ENCODE measurements at places on chromosomes 6 and 20. TPM values are rescaled to one million over a fixed set of nuclear protein-coding genes. Genes with fewer than 3 reads are reported as not detected.

The C6orf15 gene
- total RNA-seq = not detected

The NNAT gene
- 0.45 TPM for total RNA-seq

The CNR1 gene
- total RNA-seq = 2.2 TPM

The PLEKHG1 gene
- total RNA-seq = 74.0 TPM

The DLK2 gene
- 0.36 TPM for total RNA-seq

The MCCD1 gene
- not detected for total RNA-seq

The RNF144B gene
- total RNA-seq = 8.7 TPM

The KCNK15 gene
- total RNA-seq = 21.6 TPM

The SMAP1 gene
- 22.3 TPM for total RNA-seq

The GSTA4 gene
- total RNA-seq = 28.6 TPM

The C6orf132 gene
- 2.3 TPM for total RNA-seq

The CCN6 gene
- not detected for total RNA-seq

- H3K36me3 ChIP-seq = no peaks in the 10 kb centered on the region
- DNase-seq = no peak
- H3K27ac ChIP-seq = no peak overlapping the region
- no peaks in the 10 kb centered on the region for H3K4me1 ChIP-seq
- no peaks in the 10 kb centered on the region for H3K27me3 ChIP-seq
- H3K4me3 ChIP-seq = no peak overlapping the region
Observed at GRCh38 chr6:40352527-40353170, 234.5 kb downstream of the LRFN2 start.

DNA sequence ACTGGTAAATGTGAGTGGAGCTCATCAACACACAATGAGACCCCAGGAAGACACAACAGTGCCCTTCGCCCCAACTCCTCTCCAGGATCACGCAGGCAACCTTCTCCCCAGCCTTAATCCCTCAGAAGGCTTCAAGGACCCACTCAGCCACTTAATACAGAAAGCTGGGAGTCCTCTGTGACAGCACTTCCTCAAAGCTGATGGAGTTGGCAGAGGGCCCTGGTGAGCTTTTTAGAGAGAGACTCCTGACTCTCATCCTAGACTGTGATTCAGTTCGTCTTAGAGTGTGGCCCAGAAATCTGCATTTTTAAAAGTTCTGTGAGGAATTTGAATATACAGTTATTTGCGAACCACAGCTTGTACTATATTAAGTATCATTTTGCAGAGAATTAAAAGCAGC is 187.7 kb downstream of the UST start:
- no peak overlapping the region for H3K27ac ChIP-seq
- no peak overlapping the region for H3K4me3 ChIP-seq
- H3K36me3 ChIP-seq = no peaks in the 10 kb centered on the region
- peaks cover 3% of the 10 kb centered on the region for H3K4me1 ChIP-seq

GRCh38 chr6:149033454-149033853 is 284.1 kb upstream of the TAB2 start:
- H3K27me3 ChIP-seq = no peaks in the 10 kb centered on the region
- H3K36me3 ChIP-seq = no peaks in the 10 kb centered on the region
- no peak overlapping the region for H3K4me3 ChIP-seq
- no peak for DNase-seq
- H3K4me1 ChIP-seq = peaks cover 17% of the 10 kb centered on the region

GRCh38 chr6:159540883-159541282 is 152.2 kb downstream of the SOD2 start:
- H3K27me3 ChIP-seq = no peaks in the 10 kb centered on the region
- H3K4me1 ChIP-seq = no peaks in the 10 kb centered on the region
- H3K27ac ChIP-seq = no peak overlapping the region
- H3K36me3 ChIP-seq = no peaks in the 10 kb centered on the region
- H3K4me3 ChIP-seq = no peak overlapping the region

DNA sequence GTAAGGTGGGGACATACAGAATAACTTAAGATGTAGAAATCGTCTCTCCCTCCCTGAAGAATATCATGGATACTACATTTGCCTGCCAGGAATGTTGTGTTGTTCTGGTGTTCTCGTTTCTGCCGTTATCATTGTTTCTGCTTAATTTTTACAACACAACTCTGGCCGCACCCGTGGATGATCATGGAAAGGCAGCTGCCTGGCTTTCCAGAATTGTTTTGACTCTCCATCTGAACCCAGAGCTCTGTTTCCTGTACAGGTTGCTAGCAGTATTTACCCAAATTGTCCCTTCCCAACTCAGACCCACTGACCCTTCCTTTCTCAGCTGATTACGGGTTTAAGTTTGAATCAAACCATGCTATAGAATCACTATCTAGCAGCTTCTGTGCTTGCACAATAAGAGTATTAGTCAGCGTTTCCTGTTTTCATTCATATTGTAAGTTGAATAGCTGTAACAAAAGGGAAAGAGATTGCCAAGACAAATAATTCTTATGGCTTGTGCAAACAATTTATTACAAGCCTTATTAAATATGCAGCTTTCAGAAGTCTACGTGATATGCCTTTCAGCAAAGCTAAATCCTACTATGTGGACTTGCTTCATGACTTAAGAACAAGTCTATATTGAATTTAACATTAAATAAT is 139.0 kb downstream of the MTHFD1L start:
- H3K27ac ChIP-seq = peak overlapping the region; percentile 78
- DNase-seq = no peak

GRCh38 chr20:4550740-4551139 is 171.0 kb upstream of the PRND start:
- no peaks in the 10 kb centered on the region for H3K36me3 ChIP-seq
- no peaks in the 10 kb centered on the region for H3K27me3 ChIP-seq
- no peak overlapping the region for H3K27ac ChIP-seq
- no peak overlapping the region for H3K4me3 ChIP-seq
- no peak for DNase-seq

GRCh38 chr6:116446399-116446798 is 14.8 kb upstream of the CALHM6 start:
- no peak overlapping the region for H3K4me3 ChIP-seq
- H3K36me3 ChIP-seq = no peaks in the 10 kb centered on the region
- peaks cover 4% of the 10 kb centered on the region for H3K4me1 ChIP-seq

GRCh38 chr20:3815703-3816315 is 4.5 kb upstream of the AP5S1 start:
- no peak for DNase-seq
- H3K4me1 ChIP-seq = peaks cover 7% of the 10 kb centered on the region

DNA sequence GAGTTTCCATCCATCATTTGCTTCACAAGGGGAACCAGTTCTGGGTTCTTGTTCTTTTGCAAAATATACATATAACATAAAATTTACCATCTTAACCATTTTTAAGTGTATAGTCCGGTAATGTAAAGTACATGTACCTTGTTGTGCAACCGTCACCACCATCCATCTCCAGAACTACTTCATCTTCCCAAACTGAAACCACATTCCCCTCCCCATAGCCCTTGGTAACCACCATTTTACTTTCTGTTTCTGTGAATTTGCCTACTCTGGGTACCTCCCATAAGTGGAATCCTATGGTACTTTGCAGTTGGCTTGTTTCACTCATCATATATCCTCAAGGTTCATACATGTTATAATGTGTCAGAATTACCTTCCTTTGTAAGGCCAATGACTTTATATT is 70.3 kb upstream of the DSP start:
- peaks cover 3% of the 10 kb centered on the region for H3K4me1 ChIP-seq
- H3K27me3 ChIP-seq = no peaks in the 10 kb centered on the region
- no peak overlapping the region for H3K4me3 ChIP-seq
- no peak overlapping the region for H3K27ac ChIP-seq

- no peak overlapping the region for H3K4me3 ChIP-seq
- peaks cover 2% of the 10 kb centered on the region for H3K4me1 ChIP-seq
- no peak overlapping the region for H3K27ac ChIP-seq
- DNase-seq = no peak
- no peaks in the 10 kb centered on the region for H3K27me3 ChIP-seq
Observed at GRCh38 chr6:134034961-134035822, 17.2 kb downstream of the SLC2A12 start.

GRCh38 chr20:57102160-57102559 is 164.3 kb downstream of the BMP7 start:
- no peak overlapping the region for H3K27ac ChIP-seq
- H3K27me3 ChIP-seq = no peaks in the 10 kb centered on the region
- no peak overlapping the region for H3K4me3 ChIP-seq
- H3K4me1 ChIP-seq = no peaks in the 10 kb centered on the region
- no peak for DNase-seq

DNA sequence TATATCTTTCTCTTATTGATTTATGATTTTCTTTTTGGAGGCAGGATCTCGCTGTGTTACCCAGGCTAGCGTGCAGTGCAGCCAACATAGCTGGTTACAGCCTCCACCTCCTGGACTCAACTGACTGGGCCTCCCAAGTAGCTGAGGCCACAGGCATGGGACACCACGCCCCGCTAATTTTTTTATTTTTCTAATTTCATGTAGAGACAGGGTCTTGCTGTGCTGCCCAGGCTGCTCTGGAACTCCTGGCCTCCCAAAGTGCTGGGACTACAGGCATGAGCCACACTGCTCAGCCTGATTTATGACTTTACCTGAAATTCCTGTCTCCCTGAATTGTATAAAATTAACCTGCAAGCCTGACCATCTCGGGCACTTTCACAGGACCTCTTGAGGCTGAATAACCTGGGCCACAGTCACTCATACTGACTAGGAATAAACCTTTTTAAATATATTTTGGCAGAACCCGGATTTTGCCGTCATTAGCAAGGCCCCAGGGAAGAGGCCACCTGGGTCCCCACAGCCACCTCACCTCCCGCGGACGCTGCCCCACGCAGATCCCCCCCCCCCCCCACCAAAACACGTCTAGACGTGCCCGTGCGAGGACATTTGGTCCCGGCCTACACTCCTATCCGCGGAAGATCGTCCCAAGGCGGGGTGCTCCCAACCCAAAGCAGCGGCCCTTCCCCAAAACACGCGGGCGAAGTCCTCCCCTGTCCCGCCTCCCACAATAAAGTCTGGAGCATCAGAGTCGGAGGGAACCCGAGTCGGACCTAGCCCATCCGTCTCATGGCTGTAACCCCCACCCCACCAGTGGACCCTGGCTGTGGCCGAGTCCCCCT is 902 bp downstream of the ZNF337 start:
- H3K4me3 ChIP-seq = peak overlapping the region; percentile 54
- H3K4me1 ChIP-seq = no peaks in the 10 kb centered on the region
- DNase-seq = no peak
- no peaks in the 10 kb centered on the region for H3K27me3 ChIP-seq
- H3K27ac ChIP-seq = peak overlapping the region; percentile 94

GRCh38 chr6:19839788-19840187 is 2.6 kb downstream of the ID4 start:
- no peaks in the 10 kb centered on the region for H3K27me3 ChIP-seq
- no peak for DNase-seq
- H3K4me3 ChIP-seq = peak overlapping the region; percentile 91
- no peak overlapping the region for H3K27ac ChIP-seq

DNA sequence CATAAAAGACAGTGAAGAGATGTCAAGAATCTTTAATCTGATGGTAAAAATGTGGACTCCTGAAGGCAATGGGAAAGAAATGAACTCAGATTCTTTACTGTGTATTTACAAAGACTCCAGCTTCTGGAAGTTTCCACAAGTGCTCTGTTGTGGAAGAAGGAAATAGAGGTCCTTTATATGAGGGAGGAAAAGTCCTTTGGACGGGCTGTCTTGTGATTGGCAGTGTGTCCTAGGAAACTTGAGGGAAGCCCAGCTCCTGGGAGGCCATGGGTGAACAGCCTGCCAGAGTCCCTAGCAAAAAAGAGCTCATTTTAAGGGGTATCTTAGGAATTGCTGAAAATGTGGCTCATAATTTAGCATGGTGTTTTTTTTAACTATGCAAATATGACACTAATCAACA is 92.0 kb downstream of the RNASET2 start:
- H3K36me3 ChIP-seq = no peaks in the 10 kb centered on the region
- H3K27ac ChIP-seq = no peak overlapping the region
- no peak for DNase-seq
- no peaks in the 10 kb centered on the region for H3K27me3 ChIP-seq

DNA sequence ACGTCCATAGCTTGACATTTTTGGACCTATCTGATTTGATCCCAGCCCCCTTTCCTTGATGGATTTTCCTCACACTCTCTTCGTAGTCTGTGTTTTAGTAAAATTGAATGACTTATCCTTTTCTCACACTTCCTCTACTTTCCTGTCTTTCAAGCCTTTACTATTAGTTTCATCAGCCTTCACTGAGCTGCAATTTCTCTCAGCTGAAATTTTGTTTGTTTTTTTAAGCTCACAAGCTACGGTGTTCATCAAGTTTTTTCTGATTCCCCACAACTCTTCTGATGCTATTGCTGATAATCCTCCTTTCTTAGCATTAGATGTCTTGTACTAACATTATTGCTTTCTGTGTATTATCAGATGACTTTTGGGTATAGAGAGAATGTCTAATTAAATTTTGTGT is 263.7 kb downstream of the TBX18 start:
- H3K4me1 ChIP-seq = no peaks in the 10 kb centered on the region
- H3K27ac ChIP-seq = no peak overlapping the region
- no peak overlapping the region for H3K4me3 ChIP-seq
- DNase-seq = no peak
- H3K27me3 ChIP-seq = no peaks in the 10 kb centered on the region

DNA sequence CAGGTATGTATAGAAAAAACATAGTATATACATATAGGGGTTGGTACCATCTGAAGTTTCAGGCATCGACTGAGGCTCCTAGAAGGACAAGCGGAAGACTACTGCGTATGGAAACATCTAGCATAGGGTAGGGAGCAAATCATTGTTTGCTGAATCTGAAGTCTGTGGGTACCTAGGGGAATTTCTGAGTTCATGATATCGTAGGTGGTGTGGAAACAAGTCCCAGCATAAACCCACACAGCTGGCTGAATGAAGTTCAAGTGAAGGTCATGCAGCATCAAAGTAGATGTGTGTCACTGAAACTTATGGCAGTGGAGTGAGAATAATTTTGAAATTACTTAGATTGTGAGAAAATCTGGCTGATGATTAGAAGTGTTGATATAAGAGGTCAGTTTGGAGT is 39.4 kb downstream of the MAP7 start:
- no peak overlapping the region for H3K4me3 ChIP-seq
- no peaks in the 10 kb centered on the region for H3K4me1 ChIP-seq
- H3K27me3 ChIP-seq = no peaks in the 10 kb centered on the region
- no peak for DNase-seq
- no peak overlapping the region for H3K27ac ChIP-seq
- H3K36me3 ChIP-seq = no peaks in the 10 kb centered on the region

Data from ovary (tissue), 10 donors.